H7 (cell line): ENCODE measurements at places on chromosomes 2 and 18. TPM values are rescaled to one million over a fixed set of nuclear protein-coding genes. Genes with fewer than 3 reads are reported as not detected.
A peak's percentile ranks its signal among the peaks of the same experiment; 100 is the strongest.

DNA sequence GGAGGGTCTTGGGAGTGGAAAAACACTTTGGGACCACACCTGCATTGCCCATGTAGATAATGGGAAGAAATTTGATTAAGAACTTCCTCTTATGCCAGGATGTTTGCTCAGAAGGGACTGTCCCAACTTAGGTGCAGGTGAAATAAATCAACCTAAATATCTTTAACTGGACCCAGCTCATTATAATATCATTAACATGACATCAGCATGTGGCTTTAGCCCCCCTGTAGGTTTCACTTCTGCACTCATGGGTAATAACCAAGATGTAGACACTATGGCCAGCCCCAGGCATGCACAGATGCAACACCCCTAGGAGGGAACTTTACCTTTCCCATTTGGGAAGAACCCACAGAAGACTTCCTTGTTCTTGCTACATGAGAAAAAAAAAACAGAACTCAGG lies 227.4 kb upstream of the ZNF804A start:
- DNase-seq = no peak

ZSWIM2 gene
- not detected in 2 replicates for total RNA-seq

GKN1 gene
- not detected in 2 replicates for total RNA-seq

DNA sequence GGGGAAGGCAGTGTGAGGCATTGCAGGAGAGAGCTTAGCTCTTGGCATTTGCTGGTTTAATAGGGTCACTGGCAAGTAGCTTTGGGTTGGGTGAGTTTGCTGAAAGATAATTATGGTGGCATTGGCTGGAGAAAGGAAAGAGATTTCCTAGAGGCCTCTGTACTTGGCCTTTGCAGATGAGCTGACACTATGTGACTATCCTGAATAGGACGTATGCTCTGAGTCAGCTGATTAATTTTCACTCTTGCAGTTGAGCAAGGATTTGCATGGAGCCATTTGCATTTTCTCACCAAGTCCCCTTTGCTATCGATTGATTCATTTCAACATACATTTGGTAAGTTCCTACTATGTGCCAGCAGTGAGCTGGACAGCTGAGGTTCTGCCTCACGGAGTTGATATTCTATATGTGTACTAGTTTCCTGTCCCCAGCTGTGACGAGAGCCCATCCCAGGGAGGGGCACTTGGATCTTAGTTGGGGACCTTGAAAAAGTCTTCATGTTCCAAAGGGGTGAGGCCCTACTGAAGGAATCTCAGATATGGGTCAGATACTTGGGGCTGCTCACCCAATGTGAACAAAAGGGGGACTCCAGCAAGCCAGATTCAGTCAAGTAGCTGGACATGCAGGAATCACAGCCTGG lies 245.7 kb downstream of the LOXHD1 start:
- no peak for DNase-seq

RESP18 gene
- not detected in 2 replicates for total RNA-seq

DNA sequence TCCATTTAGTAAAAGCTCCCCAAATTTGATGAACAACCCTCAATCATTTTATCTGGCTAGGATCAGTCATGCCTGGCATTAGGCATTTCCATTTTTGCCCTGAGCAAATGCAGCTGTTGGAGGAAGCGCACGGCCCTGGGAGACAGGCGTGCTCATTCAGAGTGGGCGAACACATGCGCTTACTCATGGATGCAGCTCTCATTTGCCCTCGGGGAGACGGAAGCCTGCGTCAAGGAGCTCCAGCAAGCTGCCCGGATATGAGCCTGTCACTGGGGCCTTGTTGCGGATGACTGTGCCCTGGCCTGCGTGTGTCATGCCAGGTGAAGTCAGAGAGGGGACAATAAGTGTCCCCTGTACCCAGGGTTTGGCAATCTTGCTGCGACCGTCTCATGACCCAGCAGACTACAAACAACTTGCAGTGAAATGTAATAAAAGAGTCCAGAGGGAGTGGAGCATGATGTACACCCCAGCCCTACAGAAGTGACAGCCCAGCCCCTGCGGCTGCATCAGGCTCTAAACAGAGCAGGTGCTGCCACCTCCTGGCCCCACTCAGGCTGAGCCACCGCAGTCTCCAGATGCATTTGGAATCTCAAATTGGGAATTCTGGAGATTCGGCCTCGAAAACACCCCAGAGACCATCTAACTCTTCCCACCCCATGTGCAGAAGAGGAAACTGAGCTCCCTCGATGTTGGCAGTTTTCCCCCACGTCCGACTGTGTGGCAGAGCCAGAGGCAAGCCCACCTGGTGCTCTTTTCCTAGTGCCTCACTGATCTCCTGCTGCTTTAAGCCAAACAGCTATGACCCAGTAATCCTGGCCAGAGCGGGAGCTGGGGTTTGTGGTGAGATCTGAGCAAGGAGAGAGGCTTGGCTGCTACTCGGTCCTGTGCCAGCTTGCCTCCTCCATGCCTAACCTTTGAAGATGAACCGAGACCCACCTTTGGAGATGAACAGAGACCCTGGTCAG lies 105.0 kb upstream of the ALK start:
- DNase-seq = peak; percentile 83

- DNase-seq = no peak
Observed at GRCh38 chr2:210961249-210961648, 404.9 kb downstream of the CPS1 start.

GRCh38 chr18:50289108-50289443 lies 1.6 kb upstream of the CXXC1 start:
- DNase-seq = no peak

GRCh38 chr2:46803911-46804670 lies 111.5 kb downstream of the MCFD2 start:
- DNase-seq = no peak

GRCh38 chr2:144607891-144608521 lies 88.1 kb upstream of the ZEB2 start:
- no peak for DNase-seq

DNA sequence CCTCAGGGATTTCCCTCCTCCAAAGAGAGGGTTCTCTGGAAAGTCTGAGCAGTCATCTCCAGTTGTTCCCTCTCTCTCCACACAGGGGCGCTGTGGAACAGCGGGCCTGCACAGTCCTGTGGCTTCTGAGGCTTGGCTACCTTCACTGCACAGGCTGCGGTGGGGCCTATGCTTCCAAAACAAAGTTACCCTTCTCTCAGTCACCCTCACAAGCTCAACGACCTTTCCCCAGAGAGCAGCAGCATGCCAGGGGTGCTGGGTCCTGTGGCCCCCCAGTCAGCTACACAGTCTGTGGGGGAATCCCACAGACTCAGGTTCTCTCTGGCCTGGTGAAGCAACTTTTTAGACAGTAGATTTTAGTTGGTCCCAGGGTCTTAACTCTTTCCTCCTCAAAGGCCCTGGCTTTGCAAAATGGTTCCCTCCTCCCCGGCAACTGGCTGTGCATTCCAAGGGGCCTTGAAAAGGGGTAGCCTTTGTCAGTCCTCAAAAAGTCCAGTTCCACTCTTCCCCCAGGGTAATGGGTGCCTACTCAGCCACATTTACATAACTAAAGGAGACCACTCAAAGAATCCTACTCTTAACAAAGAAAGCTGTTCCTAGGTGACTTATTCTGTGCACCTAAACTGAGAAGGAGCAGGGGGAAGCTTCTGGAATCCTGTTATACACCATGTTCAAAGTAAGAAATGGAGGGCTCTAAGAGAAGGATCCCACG lies 14.9 kb downstream of the B3GNT7 start:
- peak; percentile 72 for DNase-seq

DNA sequence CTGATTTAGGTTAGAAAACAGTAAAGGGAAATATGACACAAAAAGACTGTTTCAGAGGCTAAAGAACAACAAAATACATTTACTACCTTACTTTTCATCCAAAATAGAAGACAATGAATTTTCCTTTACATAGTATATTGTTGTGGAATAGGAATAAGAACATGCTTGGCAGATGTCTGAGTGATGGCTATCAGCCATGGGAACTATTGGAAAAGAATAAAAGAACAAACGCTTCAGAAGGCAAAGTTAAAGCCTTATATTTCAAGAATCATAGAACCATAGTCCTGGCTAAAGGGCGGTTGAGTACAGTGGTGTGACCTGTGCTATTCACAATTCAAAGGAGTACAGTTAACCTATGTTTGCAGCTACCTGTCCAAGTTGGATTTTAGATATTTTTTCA lies 73.9 kb upstream of the NRXN1 start:
- DNase-seq = no peak

NPHP1 gene
- total RNA-seq = 1.6 and 1.9 TPM in 2 replicates

GCG gene
- total RNA-seq = not detected in 2 replicates

DNA sequence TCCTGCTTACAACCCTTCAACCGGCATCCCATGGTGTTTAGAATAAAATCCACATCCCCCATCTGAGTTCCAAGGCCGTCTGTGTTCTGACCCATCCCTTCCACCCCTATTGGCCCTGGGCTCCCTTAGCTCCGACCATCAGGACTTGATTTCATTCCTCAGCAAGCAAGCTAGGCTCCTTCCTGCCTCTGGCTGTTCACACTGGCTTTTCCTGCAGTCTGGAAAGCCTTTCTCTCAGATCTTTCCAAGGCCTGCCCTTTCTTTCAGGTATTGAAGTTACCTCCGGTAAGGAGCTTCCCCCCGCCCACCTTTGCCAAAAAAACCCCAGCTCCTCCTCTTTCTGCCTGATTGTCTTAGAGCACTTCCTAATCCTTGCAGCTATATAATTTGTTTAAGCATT lies 86.8 kb downstream of the CLIP4 start:
- peak; percentile 43 for DNase-seq

DNA sequence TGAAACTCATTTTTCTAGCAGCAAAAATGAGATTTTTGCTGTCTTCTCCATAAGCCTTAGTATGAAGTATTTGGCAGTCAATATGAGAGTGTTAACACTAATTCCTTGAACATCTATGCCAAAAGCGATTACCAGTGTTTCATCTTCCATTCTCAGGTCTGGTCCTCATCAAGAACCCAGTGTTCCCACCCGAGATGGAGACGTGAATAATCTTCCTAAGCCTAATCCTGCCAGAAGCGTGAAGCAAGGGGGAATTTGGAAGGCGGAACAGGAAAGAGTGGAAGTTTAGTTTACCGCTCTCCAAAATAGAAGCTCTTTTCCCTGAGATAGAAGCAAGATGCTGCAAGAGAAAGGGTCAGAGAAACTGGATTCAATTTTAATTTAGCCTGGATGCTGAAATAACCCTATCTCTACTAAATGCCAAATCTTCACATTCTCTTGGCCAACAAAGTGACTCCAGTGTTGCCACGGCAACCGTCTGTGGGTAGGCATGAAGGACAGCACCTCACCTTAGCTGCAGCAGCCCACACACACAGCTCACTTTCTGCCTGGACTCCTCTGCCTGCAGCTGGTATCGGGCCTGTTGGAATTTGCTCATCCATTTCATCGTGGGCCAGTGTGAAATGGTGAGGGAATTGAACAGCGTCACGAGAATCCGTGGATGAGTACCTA lies 711.1 kb downstream of the CBLN2 start:
- DNase-seq = peak; percentile 19

DNA sequence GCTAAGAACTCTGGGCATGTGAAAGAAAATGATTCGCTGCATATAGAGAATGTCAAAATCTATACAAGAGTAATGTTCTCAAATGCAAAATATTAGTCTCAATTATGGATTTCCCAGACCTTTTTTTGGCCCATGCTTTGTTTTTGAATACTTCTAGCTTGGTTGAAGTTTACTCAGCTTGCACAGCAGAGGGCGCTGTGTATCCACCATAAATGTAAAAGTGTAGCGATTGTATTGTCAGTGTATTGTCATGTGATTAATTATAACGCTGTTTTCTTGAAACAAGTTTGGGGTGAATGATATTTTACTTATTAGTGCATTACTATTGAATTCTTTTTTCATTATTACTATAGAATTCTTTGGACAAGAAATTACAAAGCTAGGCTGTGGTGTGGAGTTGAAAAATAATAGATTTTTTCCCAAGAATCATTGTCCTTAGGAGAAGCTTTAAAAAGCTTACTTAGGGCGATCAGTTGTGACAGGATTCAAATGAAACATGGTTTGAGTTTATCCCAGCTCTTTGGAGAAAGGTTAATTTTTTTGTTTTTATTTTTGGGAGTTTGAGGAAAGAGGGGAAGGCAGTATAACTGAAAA lies 98.3 kb downstream of the PIK3C3 start:
- DNase-seq = peak; percentile 17
